ENCODE measurements at places on chromosomes 4 and X.

DNA sequence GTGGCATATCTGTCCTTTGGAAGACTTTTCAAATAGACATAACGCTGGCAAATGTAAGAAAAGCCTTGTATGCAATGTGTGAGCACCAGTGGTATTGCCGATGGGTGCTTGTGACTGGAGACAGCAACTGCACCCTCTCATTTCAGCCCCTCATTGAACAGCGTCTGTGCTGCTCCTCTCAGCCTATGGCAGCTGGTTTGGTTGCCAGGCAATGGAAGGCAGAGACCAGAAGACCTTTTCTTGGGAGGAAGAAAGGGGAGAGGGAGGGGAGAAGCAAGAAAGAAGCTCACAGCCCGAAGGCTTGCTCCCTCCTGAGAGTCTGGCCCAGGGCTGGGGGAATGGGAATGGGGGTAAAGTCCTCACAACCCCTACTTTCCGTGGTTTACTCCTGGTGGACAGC lies 20.2 kb downstream of the ZCCHC13 start:
- no peak for DNase-seq

- DNase-seq, result no peak
Observed at GRCh38 chrX:9902656-9903055, 64.5 kb upstream of the CLDN34 start.

GRCh38 chrX:44871931-44872820 lies 812 bp upstream of the KDM6A start:
- no peak for DNase-seq

DNA sequence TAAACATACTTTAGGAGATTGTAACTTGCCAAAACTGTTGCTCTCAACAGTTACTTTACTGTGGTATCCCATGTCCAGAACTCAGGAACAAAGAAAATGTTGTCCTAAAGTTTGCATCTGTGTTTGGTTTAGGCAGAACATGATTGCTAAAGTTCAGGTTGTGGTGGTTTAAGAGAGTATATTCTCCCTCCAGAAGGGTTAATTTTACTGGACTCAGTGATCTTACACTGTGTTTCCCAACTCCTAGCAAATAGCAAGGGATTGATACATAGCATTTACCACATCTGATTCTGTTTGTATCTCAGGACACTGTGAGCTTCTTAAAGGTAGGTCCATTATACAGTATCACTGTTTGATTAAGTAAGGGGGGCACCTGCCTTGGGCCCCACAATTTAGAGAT lies 13.3 kb upstream of the DCK start:
- DNase-seq, result no peak

DNA sequence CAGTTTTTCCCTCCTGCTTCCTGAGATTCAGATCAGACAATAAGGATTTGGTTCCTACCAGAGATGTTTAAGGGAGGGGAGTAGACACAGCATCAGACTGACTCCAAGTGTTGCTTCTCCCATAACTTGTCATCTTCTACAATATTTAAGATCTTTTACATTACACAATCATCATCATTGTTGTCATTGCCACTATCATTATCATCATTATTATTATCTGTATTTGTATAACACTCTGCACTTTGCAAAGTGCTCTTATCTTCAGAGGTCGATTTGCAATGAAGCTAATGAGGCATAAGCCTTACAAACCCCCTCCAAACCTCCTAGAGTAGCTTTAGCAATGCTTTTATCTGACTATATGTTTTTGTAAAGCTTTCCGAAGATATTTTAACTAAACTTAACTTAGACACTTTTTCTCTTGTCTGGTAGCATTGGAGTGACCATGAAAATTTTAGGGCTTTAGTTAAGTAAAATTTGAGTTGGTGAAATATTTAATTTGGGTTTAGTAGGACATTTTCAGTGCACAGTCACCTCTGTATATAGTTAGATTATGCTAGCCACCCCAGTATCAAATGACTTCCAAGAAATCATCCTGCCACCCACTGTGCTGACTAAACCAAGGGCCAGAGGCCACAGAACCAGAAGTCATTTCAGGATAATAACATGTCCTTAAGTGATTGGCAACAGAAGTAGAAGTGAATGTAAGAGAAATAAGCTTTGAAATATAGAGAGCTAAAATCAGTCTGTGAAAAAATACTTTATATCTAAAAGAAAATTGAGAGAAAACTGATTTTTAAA lies 124.2 kb upstream of the NRK start:
- no peak for DNase-seq

All from inflammatory macrophage treated with lipopolysaccharide for 1 hour (primary cell).